Activated CD4-positive, alpha-beta T cell treated with anti-CD3 and anti-CD28 coated beads, Interleukin-2, Interleukin-6, amounts not matched to agents 100 ng/mL and 50 ng/mL, durations not matched to agents 16 hours and 8 hours (primary cell): ENCODE measurements at places on chromosomes 7 and 10.

- no peak for DNase-seq
These were observed 39.1 kb downstream of the CDK6 start for GRCh38 chr7:92797284-92797683.

- no peak for DNase-seq
These were observed 316.8 kb downstream of the PCDH15 start for GRCh38 chr10:54484186-54484585.

DNA sequence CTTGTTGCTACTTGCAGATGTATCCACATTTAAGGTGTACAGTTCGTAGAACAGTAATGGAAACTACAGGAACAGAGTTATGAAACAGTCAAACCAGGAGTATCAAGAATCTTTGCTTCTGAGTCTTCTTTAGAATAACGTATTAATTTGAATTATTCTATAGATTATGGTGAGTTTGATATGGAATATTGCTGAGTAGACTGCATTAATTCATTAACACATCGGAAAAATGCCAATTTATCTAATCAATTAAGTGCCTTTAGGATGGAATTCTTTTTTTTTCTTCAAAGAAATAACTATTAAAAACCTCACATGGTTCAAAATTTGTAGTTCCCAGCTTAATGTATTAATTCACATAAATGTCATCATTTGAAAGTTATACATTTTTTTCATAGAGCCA lies 3.8 kb downstream of the TFAM start:
- DNase-seq = no peak

DNA sequence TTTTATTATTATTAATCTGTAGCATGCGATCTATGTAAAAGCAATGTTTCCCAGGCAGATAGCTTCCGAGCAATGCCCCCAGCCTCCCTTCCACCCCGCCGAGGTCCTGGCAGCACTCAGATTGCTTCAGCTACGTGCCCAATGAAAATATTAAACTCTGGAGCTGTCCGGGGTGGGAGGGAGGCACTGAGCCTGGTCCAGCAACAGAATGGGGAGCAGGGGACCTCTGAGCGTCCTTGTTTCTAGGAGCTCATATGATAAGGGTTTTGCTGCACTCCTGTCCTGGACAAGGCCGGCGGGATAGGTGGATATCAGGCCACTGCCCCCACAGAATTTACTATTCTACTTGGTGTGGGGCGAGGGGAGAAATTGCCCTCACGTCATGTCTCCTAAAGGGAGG lies 44.5 kb upstream of the CDK1 start:
- DNase-seq = no peak

DNA sequence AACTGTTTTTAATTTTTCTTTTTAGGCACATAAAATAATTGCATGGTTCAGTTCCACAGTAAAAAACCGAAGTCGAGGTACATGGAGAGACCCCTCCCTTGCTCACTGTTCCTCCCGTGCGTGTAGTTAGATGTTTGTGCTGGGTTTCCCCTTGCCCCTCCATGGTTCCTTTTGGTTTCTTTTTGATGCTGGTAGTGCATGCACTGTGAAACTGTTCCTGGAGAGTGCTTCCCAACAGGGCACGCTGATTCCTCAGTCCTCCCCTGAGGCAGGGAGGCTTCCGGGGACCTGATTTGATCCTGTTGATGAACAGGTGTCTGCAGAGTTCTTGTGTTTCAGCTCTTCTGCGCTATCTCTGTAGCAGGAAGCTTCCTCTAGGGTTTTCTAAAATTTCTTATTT lies 69.5 kb downstream of the ADCY1 start:
- no peak for DNase-seq

DNA sequence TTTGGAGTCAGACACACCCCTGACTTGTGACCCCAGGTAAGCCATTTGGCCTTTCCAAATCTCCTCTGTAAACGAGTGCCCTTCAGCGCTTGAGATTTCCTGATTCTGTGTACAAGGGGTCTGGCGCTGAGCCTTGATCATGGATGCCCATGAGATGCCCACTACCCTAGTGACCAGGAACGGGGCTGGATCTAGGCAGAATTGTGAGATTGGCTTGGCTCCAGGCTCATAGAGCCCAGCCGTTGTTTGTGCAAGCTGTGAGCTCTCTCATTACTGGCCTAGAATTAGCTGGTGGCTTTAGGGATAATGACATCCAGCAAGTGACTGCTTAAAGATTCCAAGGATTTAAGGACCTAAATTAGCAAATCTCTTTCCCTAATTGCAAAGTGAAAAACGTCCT lies 84.9 kb downstream of the CAMK1D start:
- no peak for DNase-seq

GRCh38 chr7:139571190-139571589 lies 47.7 kb downstream of the CLEC2L start:
- DNase-seq = no peak

- DNase-seq = no peak
These were observed 5.1 kb downstream of the SYNPO2L start for GRCh38 chr10:73650537-73651331.
